Mesendoderm (in vitro differentiated cells): ENCODE measurements at places on chromosomes 12 and 14.
A peak's percentile ranks its signal among the peaks of the same experiment; 100 is the strongest.

GRCh38 chr12:66165141-66165540 lies 4.7 kb downstream of the TMBIM4 start:
- no peak for DNase-seq

- DNase-seq: no peak
Measured at GRCh38 chr12:84785951-84786350, 126.6 kb downstream of the SLC6A15 start.

GRCh38 chr12:12788675-12789368 lies 3.4 kb downstream of the APOLD1 start:
- peak; percentile 85 for DNase-seq

DNA sequence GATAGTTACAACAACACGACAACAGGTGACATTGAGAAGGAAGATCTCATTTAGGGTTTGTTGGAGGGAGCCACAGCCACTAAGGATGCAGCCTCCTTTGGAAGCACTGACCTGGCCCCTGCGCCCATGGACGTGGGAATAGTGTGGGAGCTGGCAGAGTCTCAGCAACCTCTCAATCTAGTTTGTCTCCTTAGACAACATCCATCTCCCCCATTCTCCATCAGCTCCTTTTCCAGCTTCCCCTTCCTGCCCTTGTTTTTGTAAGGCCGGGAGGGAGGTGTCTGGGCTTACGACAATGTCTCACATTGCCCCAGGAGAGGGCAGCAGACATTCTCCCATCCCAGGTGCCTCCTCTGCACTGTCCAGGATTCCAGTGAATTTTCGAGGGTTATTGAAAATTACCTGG lies 170.2 kb upstream of the PZP start:
- DNase-seq: peak; percentile 54

- DNase-seq: peak; percentile 86
Measured at GRCh38 chr12:103560604-103561101, 26.4 kb upstream of the STAB2 start.
